ENCODE measurements at places on chromosomes 5 and 9. TPM values are rescaled to one million over a fixed set of nuclear protein-coding genes. Genes with fewer than 3 reads are reported as not detected.

The TMEM245 gene
- total RNA-seq: 95.7 TPM

GRCh38 chr5:177427211-177427822 lies 841 bp downstream of the GRK6 start:
- no peak for DNase-seq

DNA sequence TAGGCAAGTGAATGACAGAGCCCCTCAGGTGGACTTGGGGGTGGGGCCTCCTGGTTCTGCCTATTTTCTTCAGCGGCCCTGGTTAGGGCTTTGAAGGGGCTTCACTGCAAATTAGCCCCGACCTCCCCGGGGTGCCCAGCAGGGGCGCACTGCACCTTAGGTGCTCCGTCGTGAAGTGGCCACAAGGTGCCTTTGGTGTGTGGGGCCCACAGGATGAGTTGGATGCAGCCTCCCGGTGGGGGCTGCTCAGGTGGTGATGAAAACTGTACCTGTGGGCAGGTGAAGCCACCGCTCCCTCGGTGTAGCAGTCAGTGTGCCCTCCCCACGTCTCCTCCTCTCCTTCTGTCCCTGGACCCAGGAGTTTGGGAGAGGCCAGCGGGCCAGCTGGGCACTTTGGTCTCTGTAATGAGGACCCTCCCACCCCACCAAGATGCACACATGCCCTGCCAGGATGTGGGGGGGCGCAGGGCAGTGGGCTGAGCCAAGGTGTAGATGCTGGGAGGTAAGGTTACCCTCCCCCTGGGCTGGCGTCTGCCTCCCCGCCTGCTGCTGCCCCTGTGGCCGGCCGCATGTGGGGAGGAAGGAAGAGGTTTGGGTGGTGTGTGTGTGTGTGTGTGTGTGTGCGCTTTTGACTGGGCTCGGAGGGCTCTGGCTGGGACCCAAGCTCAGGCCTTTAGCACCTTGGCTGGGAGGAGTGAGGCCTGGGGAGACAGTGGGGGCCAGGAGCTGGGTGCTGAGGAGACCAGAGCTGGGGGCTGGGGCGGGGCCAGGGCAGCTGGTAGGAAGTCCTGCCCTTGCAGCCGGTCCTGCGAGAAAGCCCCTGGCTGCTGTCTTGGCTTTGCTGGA lies 55.6 kb downstream of the RXRA start:
- DNase-seq: no peak

- DNase-seq: no peak
Measured at GRCh38 chr5:127228540-127229184, 61.9 kb upstream of the MEGF10 start.

- no peak for DNase-seq
Measured at GRCh38 chr5:159463590-159464321, 133.5 kb upstream of the IL12B start.

Data from breast epithelium (tissue), 4 donors.